Stimulated activated CD8-positive, alpha-beta memory T cell treated with anti-CD3 and anti-CD28 coated beads, Interleukin-15, amount 100 ng/mL, for 4 hours (primary cell): ENCODE measurements at places on chromosomes 7 and 10.

- DNase-seq = no peak
Measured at GRCh38 chr10:49318755-49319154, 19.8 kb downstream of the C10orf71 start.

DNA sequence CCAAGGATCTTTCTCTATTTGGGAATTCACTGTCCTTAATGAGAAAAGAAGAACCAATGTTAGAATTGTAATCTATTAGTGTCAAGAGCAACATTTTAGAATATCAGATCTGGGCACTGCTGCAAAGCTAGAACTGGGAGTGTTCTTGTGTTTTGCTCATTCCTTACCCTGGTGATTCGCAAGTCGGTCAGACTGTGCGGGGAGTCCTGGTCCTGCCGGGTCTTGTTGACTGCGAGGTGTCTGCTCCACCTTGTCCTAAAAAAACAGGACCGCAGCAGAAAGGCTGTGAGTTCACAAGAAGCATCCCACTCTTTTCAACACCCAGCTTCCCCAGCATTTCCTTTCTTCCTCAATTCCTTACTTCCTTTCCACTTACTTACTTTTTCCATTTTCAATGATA lies 79.0 kb downstream of the GRB10 start:
- DNase-seq = no peak

DNA sequence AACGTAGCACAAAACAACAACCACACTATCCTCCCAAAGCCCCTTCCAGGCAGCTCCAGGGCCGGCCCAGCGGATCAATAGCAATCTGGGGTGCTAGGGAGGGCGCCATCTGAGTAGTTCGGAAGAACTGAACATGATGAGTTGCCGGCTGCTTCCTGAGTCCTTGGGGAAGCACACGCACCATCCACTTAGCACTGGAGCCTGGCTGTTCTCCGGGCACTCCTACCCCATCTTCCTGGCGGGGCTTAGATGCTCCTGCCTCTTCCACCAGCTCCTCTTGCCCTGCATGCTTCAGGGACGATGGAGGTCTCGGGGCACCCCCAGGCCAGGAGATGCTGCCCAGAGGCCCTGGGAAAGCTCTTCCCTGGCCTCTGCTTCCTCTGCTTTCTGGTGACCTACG lies at the start of gene KCNK18:
TSS of gene KCNK18 (plus strand) at position 301 of the 400 bp plus-strand sequence. CDS start at position 301, 0 bp downstream.
- DNase-seq = no peak

DNA sequence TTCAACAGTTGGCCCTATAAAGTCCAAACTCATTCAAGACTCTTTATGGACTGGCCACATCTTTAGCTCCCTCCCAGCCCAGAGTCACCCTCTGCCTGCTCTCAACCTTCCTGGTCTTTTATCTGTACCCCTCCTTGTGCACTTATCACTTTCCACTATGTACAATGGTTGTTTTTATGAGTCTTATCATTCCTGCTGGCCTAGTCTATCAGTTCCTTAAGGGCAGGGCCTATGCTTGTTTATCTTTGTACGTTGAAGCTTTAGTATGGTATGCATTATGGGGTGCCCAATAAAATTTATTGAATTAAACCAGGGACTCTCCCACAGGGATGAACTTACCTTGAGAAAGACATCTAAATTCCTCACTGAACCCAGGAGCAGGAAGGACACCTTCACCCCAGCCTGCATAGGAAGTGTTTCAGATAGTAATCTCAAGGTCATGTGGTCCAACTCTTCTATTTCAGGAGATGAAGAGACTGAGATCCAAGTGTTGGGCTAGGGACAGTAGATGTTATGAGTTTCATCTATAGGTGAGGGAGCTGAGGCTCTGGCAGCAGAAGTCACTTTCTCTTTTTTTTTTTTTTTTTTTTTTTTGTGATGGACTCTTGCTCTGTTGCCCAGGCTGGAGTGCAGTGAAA lies 13.3 kb upstream of the PDCD4 start:
- no peak for DNase-seq

GRCh38 chr10:63901881-63902280 lies 380.7 kb downstream of the REEP3 start:
- DNase-seq = no peak

DNA sequence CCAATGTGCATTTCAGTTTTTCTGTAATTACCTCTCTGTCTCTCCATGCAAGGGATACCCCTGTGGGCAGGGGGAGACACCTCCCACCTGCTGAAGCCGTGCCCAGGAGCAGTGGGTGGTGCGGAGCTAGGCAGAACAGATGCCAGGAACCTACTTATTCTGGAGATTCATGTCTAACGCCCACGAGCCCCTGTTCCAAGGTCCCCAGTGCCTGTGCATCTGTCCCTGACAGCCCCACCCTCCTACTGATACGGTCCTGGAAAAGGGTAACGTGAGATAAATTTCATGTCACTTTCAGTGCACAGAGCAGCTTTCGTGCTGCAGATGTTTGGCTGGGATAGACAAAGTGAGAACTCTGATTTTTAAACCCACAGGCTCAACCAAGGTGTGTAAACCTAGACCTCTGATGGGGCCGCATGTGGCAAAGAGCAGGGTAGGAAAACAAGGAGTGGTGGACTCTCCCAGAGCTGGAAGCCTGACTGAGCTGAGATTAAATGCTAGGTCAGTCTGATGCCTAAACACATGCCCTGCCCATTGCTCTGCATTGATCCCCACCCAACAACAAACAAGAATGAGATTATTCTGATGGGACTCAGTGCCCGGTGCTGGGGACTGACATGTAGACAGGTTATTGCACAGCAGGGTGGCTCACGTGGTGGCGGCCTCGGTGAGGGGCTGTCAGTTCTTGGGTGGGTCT lies 123.6 kb upstream of the GDF10 start:
- no peak for DNase-seq

DNA sequence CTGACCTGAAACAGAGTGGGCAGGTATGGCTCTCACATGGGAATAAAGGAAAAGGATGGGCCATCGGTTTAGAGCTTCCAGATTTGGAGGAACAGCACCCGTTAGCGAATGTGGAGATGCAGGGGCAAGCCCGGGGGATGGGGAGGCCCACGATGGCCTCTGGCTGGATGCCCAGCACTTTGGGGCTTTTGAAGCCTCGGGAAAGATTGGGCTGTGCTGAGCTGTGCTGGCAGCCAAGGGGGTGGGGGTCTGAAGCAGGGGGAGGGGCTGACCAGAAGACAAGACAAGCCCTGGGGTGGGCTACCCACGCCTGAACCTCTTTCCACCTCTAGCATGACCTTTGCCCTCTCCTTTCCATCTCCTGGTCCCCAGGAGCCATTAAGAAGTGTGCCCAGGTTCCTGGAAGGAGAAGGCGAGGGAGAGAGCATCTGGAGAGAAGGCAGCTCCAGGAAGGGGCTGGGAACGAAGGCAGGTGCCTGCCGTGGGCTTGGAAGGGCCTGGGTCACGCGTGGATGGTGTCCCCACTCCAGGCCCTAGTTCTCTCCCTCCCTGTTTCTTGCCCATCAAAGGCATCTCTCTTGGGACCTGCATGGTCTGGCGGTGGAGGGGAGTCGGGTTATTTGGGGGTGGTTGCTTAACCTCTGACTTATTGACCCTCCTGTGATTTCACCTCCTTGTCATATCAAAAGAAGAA lies 39.7 kb downstream of the JAKMIP3 start:
- no peak for DNase-seq

DNA sequence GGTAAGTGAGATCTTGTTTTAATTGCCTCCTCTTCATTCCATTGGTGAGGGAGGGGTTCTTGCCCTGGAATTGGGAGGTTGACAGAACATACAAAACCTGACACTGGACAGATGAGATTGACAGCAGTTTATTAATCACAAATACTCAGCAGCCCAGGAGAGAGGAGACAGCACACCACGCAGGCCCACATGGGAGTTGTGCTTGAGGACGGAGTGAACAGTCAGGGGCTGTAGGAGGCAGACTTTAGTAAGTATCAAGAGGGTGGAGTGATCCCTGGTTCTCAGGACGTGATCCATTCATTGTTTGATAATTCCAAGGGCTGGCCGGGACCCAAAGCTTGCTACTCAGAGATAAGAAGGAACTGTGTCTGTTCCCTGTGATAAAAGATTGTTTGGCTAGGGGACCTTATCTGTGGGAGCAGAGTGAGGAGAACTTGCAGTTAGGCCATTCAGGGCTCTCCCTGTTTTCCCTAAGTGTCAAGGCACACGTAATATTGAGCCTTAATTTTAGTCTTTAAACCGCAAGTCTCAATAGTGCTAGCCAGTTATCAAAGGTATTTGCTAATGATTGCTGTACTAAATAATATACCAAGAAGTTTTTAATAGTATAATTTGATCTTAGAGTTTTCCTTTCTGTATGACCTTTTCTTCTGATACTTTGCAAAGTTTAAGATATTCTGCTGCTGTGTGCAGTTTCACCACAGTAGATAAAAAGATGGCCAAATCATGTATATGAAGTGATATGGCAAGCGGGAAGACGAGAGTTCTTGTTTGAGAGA lies 14.5 kb downstream of the CAPZA2 start:
- no peak for DNase-seq

DNA sequence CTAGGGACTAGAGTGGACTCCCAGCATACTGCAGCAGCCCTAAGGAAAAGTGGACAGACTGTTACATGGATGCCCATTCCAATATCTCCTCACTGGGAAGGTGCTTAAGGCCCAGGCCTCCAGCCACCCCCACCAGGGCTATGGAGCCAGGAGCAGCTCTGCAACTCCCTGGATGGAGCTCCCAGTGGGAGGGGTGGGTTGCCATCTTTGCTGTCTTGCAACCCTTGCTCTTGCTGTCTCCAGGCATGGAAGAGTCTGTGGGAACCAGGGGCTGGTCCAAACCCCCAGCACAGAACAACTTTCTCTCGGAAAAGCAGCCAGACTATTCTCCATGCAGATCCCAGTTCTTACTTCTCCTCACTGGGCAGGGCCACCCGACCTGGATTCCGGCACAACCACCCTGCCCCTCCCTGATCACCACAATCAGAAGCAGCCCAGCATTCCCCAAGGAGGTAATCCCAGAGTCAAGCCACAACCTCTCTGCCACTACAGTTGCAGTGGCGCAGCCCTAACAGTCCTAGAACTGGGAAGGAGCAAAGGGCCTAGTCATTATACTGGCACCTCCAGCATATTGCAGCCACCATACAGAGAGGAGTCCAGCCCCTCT lies 41.8 kb upstream of the ZNF488 start:
- DNase-seq = no peak

DNA sequence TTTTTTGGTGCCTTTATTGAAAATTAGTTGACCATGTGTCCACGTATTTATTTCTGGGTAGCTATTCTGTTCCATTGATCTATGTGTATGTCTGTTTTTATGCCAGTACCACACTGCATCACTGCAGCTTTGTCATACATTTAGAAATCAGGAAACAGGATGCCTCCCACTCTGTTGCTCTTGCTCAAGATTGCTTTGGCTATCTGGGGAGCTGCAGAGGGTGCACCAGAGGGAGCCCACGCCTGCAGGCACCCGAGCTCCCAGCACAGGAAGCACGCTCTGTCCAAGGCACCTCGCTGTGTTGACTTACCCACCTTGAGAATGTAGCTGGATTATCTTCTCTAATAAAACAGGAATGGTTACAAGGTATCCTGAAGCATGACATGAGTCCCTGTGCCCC lies 301.7 kb downstream of the TCERG1L start:
- no peak for DNase-seq
